NCI-H526 treated with DMSO at 0.1 percent for 48 hours (cell line): ENCODE measurements at places on chromosomes 2 and 18.

- DNase-seq, result no peak
These were observed 47.4 kb downstream of the SPATS2L start for GRCh38 chr2:200353874-200354273.

GRCh38 chr2:46164529-46165301, 132.5 kb upstream of the EPAS1 start:
- no peak for DNase-seq

GRCh38 chr2:3222636-3223035, 155.0 kb downstream of the EIPR1 start:
- no peak for DNase-seq

DNA sequence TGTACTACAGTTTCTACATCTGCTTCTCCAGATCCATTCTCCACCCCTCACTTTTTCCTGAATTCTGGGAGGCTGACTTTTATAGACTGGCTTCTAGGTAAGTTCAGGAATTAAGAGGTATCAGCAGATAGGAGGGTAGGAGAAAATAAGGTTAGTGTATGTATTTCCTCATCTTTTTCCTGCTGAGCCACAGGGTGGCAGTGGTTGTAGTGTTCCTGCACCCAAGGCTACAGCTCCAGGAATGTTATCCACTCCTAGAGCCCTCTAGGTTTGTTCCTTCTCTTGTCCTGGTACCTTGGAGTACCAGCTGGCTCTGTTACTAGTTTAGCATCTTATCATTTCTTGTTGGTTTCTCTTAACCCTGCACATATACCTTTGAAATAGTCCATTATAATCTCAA, 40.7 kb upstream of the C2orf66 start:
- no peak for DNase-seq

DNA sequence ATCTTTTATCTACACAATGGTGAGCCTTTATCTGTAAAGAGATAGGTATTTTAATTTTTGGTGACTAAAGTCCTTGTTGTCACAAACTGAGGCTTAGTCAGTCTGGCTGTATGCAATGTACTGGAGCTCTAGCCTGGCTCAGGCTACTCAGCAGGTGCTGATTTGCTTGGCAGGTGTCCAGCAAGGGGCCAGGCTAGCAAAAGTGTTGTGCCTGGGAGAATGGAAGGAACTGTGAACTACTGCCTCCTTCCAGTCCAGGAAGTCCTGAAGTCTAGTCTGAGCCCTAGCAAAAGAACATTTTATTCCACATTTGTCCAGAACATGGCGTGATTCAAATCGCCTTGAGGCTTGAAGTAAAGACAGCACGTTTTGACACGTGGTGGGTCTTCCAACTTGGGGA, 260.5 kb downstream of the CCDC85A start:
- peak; percentile 18 for DNase-seq

DNA sequence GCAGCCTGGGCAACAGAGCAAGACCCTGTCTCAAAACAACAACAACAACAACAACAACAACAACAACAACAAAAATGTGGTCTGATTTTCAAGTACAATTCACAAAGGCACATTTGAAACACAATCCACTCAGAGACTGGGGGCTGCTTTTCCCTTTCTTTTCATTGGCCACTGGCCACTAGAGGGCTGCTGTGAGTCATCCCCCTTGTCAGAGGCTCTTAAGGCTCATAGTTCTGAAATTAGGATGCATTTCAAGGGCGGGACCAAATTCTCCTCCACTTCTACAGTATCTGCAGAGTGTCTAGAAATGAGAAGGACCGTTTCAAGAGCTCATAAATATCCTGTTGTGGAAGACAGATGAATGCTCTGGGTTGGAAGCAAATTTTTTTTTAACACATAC, 285.4 kb downstream of the NRXN1 start:
- DNase-seq, result peak; percentile 3

GRCh38 chr2:168030862-168031624, 216.4 kb downstream of the STK39 start:
- DNase-seq, result no peak

GRCh38 chr2:231926761-231927565, 767 bp upstream of the NPPC start:
- DNase-seq, result peak; percentile 59

GRCh38 chr2:223008162-223008561, 43.8 kb upstream of the KCNE4 start:
- no peak for DNase-seq

DNA sequence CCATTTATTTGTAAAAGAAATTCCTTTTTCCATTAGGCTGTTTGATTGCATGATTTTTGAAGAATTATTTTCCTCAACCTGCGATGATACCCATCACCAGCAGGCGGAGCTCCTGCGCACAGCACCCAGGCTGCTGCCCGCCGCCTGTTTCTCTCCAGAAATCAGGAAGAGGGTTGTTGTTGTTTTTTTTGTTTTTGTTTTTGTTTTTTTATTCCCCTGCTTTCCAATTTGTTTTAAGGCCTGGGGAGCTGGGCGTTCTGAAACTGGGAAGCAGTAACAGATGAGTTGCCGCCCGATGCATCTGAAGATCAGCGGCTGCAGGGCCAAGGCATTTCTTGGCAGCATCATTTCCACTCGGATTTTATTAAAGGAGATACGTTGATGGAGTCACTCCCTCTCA, 132.1 kb downstream of the MBP start:
- no peak for DNase-seq

DNA sequence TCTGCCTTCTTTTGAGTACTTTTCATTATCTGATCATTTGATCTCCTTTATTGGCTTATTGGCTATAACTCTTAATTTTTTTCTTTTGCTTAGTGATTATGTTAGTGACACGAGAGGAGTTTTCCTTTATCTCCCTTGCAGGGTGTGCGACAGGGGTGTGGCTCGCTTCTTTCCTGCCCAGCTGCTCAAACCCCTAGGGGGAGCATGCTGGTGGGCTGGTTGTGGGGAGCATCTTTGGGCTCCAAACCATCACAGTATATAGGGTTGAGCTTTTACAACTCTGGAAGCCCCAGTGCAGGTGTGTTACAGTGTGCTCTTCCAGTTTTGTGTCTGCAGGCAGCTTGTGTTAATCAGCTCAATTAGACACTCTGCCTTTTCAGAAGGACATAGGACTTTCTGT, 357.0 kb upstream of the TMEFF2 start:
- no peak for DNase-seq

DNA sequence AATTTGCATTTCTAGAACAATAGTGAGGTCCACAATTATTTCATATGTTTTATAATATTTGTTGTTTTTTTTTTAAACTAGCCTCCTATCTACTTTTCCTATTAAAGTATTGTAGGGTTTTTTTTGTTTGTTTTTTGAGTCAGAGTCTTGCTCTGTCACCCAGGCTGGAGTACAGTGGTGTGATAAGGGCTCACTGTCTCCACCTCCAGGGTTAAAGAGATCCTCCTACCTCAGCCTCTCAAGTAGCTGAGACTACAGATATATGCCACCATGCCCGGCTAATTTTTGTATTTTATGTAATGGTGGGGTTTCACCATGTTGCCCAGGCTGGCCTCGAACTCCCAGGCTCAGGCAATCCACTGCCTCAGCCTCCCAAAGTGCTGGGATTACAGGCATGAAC, 122.5 kb downstream of the SLC39A10 start:
- no peak for DNase-seq

DNA sequence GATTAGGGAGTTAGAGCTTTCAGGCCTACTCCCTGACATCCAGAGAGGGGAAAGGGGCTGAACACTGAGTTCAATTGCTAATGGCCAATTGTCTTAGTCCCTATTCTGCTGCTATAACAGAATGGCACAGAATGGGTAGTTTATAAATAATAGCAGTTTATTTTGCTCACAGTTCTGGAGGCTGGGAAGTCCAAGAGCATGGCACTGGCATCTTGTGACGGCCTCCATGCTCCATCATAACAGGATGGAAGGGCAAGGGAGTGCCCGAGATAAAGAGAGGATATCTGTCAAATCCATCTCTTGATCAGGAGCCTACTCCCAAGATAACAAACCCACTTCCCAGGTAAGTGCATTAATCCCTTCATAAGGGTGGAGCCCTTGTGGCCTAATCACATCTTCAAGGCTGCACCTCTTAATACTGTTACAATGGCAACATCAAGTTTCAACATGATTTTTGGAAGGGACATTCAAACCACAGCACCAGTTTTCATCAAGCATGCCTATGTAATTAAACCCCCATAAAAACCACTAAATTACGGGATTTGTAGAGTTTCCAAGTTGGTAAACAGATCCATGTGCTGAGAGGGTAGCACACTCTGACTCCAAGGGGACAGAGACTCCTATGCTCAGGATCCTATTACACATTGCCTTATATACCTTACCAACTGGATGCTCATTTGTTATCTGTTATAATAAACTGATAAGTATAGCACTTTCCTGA, 44.6 kb downstream of the BAZ2B start:
- DNase-seq, result no peak

- no peak for DNase-seq
These were observed 634.2 kb downstream of the TSN start for GRCh38 chr2:122389694-122390093.

- no peak for DNase-seq
These were observed 24.5 kb upstream of the HPCAL1 start for GRCh38 chr2:10278029-10278762.

- no peak for DNase-seq
These were observed 85.3 kb downstream of the CCDC178 start for GRCh38 chr18:33355263-33355662.

DNA sequence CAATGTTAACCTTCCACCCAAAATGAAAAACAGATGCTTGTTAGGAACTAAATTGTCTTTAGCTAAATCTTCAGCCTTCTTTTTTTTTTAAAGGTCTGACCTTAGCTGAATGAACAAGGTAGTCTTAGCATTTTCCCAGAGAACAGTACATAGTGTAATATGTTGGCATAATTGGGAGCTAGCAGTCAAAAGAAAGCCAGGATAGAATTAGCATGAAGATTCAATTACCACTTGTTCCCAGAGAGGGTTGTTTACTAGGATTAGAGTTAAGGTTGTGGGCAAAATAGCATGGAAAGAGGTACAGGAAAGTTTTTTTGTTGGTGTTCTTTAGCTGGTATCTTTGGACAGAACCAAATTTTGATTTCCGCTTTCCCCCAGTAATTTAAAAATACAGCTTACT, 6.9 kb downstream of the CDH20 start:
- DNase-seq, result no peak

GRCh38 chr2:239882331-239882732, 142.8 kb downstream of the NDUFA10 start:
- peak; percentile 40 for DNase-seq

- no peak for DNase-seq
These were observed 145.9 kb downstream of the CALCRL start for GRCh38 chr2:187302116-187302515.

DNA sequence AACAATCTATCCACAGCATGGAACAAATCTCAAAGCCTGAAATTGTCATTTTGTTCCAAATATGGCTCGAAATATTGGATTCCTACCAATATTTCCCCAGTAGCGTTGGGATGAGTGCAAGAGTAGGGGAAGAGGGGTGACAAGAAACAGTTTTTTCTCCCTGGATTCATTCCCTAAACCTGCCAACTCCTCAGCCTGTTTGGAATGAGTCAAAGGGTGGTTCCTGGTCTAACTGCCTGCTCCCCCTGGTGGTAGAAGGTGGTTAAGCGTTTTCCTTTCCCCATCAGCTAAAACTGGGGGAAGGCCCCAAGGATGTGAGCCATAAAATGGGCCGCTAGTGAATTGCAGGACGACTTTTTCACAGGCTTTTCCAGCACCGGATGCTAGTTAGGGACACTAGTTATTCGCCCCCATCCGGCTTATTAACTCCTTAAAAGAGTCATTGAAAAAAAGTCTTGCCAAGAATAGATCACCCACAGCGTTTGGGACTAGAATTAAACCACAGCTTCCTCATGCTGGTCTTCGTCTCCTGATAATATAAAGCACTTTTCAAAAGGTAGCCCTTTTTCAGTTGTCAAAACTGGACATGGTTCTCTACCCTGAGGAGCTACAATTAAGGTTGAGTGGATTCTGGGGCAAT, 72.5 kb downstream of the DHRS9 start:
- peak; percentile 4 for DNase-seq

GRCh38 chr18:55884498-55884897, 296.5 kb upstream of the TCF4 start:
- DNase-seq, result no peak

DNA sequence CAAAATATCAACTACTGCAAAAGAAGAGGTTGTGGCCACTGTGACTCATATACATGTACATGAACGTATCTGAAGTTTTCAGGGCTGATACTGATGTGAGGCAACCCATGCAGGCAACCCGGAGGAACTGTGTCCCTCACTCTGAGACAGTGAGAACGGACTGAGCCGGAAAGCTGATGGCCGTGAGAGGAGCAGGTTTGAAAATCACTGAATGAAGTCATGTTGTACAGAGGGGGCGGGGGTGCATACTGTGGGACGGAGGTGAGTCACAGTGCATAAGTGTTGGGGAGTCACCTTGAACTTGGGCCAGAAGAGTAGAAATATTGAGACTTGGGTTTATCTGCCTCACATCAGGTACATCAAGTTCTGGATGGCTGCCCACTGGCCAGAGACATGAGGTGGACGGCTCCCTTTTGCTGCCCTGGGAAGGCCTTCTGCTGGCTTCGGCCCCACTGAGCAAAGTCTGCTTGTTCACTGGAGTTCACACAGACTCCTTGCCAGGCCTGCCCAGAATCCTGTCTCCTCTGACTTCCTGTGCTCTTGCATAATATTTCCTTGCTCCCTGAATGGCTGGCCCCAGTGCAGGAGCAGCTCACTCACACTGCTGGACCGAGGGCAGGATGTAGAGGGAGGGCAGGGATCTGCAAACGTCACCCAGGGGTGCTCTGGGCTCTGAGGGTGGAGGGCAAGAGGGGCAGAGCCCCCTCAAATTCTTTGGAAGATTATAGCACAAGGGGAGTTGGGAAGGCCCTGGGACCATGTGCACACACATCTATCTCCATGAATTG, 18.1 kb downstream of the EPAS1 start:
- DNase-seq, result no peak

DNA sequence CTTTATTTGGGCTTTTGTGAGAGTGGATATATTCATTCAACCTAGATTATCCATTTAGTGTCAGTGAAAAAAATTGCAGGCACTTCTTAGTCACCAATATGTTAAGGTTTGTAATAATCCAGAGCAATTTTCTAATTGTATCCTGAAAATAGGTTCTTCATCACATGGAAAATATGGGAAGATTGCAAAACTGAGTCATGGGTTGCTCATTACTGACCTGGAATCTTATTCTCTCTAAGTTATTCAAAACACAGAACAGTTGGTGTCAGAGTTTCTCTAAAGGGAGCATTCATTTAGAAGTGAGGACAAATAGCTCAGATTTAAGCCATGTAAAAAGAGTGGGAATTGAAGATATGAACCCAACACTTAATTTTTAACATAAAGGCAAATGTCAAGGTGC, 181.3 kb downstream of the IKZF2 start:
- no peak for DNase-seq
